Thoracic aorta (tissue), 2 donors: ENCODE measurements at places on chromosomes 6 and 20. TPM values are rescaled to one million over a fixed set of nuclear protein-coding genes. Genes with fewer than 3 reads are reported as not detected.

The RAET1L gene
- not detected for total RNA-seq

GRCh38 chr6:146916435-146917025 lies 287.7 kb upstream of the STXBP5 start:
- DNase-seq: no peak

The HLA-E gene
- total RNA-seq: 602 TPM

DNA sequence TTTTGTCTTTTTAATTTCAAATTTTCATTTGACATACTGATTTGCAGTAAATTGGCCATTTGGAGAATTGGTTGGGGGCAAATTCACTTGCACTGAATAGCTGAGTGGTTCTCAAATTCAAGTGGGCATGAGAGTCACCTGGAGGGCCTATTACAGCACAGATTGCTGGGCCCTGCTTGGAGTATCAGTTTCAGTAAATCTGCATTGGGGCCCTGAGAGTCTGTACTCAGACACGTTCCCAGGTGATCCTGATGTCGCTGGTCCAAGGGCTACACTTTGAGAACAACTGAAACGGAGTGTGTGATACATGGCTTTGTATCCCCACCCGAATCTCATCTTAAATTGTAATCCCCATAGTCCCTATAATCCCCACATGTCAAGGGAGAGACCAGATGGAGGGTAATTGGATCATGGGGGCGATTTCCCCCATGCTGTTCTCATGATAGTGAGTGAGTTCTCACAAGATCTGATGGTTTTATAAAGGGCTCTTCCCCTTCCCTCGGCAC lies 115.9 kb downstream of the KLHL32 start:
- DNase-seq: no peak

- DNase-seq: no peak
Observed at GRCh38 chr20:10520528-10520927, 85.4 kb downstream of the SLX4IP start.

The EYS gene
- total RNA-seq: not detected

DNA sequence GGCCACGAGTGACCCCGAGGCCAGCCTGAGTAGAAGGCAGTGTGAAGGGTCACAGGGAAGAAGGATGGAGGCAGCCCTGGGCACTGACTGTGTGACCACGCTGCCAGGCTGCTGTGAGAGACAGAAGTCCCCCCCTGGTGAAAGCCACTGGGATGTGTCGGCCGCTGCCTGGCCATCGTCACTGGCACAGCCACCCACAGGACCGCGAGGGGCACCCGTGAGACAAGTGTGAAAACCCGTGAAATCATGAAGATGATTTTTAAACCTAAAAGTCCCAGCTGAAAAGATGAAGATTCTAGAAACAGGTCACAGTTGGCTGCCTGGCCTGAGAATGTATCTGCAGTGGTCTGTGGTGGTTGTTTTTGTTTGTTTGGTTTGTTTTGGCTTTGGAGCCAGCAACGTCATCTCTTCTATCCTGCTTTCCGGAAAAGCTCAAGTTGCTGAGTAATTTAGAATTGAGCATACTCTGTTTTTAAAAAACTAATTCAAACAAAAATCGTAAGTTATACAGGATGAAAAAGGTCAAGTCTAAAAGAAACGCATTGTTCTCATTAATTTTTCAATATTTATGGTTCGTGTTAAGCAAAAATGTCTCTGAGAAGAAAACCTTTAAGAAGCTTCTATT lies 94.7 kb downstream of the HUS1B start:
- DNase-seq: no peak

DNA sequence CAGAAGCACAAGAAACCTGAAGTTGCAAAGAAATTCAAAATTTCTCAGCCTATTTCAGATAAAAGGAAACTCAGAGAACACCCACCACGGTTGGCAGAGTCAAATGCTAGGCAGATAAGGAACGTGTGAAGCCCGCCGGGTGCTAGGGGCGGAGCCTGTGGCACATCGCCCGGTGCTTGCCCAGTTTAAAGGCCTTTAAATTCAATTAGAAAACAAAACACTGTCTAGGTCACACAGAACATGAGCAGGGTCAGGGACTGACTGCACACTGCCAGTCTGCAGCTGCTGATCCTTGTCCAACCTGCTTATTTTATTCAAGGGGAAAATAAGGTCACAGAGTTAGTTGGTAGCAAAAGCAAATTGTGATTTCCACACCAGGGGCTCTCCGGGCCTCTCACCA lies 75.8 kb downstream of the PSMG4 start:
- DNase-seq: no peak

GRCh38 chr20:36821964-36822437 lies 48.4 kb upstream of the DSN1 start:
- DNase-seq: no peak

DNA sequence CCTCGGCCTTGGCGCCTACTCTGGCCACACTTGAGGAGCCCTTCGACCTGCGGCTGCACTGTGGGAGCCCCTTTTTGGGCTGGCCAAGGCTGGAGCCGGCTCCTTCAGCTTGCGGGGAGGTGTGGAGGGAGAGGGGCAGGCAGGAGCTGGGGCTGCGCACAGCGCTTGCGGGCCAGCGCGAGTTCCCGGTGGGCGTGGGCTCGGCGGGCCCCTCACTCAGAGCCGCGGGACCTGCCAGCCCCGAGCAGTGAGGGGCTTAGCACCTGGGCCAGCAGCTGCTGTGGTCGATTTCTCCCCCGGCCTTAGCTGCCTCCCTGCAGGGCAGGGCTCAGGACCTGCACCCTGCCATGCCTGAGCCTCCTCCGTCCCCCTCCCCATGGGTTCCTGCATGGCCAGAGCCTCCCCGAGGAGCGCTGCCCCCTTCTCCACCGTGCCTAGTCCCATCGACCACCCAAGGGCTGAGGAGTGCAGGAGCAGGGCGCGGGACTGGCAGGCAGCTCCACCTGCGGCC lies 136.8 kb downstream of the EPHA7 start:
- DNase-seq: no peak

The SLC32A1 gene
- total RNA-seq: not detected

The HLA-DOA gene
- total RNA-seq: 5.8 TPM

GRCh38 chr20:45294003-45294368 lies 12.7 kb upstream of the RBPJL start:
- no peak for DNase-seq

The FAM162B gene
- total RNA-seq: not detected

The COL12A1 gene
- total RNA-seq: 131 TPM

DNA sequence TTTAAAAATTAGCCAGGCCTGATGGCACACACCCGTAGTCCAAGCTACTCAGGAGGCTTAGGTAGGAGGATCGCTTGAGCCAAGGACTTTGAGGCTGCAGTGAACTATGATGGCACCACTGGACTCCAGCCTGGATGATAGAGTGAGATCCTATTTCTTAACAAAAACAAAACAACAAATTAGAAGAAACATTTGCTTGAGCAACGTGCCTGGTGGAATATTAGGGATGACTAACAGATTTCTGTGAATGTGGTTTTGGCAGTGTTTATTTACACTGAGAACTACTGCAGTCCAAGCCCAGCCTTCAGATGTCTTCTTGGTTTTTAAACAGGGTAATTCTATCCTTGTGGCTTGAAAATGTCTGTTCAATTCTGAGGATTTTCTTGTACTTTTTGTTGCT lies 9.2 kb downstream of the PPP1R3G start:
- DNase-seq: no peak

DNA sequence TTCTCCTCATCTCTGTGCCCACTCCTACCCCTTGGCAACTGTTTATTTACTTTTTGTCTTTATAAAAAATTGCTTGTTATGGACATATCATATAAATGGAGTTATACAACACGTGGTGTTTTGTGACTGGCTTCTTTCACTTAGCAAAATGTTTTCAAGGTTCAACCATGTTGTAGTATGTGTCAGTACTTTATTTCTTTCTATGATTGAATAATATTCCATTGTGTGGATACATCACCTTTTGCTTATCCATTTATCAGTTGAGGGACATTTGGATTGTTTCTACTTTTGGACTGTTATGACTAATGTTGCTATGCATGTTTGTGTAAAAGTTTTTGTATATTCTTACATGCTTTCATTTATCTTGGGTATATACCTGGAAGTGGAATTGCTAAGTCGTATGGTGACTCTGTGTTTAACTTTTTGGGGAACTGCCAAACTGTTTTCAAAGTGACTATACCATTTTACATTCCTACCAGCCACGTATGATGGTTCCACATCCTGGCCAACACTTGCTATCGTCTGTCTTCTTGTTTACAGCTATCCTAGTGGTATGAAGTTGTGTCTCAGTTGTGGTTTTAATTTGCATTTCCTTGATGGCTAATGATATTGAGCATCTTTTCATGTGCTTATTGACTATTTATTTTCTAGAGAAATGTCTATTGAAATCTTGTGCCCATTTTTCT lies 84.4 kb downstream of the SLX4IP start:
- DNase-seq: no peak

The RIN2 gene
- 60.9 TPM for total RNA-seq

DNA sequence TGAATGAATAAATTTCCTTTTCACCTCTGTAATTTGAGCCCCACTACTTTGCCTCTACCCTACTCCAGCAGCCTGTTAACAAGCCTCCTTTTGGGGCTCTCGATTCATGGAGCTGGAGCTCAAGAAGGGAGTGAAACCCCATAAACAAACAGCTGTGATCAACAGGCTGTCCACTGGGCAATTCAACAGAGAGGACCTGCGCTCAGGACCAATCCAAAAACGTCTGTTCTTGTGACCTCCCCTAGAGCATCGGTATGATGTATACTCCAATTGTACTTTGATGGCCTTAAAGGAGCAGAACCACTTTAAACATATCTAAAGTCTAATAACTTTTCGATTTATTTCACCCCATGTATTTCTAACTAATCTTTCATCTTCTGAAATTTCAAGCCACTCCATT lies 37.4 kb downstream of the HIVEP2 start:
- no peak for DNase-seq

DNA sequence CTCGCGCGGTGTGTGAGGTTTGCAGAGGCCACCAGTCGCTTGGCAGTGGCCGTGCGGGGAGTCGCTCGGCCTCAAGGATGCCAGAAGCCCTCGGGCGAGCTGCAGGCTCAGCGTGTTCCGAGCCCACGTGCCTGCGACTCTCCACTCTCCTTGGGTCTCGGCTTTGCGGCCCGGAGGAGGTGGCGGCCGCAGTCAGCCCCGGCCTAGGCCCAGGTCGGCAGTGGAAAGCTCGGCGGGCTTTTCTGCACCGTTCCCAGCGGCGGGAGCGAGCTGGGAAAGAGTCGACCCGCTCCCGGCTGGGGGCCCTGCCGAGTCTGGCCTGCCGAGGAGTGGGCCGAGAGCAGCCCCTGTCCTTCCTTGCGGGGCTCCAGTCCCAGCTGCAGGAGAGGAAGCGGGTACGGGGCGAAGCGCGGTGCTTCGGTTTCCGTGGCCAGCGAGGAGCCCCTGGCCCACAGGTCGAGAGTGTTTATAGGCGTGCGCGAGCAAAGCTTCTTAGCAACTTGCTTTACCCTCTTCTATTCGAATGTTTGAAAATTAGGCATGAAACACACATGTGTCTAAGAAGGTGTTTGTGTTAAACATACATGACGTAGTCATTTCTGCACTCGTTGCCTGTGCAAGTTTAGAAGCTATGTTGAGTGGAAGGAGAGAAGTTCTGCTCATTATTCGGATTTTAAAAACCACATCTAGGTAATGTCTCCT lies 5.6 kb downstream of the FOXC1 start:
- no peak for DNase-seq

DNA sequence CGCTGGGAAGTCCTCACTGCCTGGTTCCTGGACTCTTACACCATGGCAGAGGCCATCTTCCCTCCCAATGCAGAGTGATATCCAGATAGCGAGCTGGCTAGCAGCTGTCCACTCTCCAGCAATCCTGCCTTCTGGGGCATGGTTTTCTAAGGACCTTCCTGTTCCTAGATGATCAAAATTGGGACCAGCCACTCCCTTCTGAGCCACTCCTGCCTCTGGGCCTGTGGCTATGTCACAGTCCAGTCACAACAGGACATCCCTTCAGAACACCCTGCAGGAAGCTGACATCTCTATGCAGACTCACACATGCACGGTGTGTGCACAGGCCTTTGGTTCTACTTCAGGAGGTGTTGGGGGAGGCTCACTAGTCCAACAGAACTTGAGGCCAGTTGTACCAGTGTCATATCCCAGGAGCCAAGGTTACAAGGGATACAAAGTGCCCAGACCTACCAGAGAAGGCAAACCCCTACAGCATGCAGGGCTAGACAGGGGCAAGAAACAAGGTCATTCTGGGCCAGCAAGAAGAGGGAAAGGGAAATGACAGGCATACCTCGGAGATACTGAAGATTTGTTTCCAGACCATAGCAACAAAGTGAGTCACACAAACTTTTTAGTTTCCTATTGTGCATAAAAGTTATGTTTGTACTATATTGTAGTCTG lies 2.7 kb upstream of the MCCD1 start:
- no peak for DNase-seq

- no peak for DNase-seq
Observed at GRCh38 chr20:33654680-33655161, 7.4 kb upstream of the C20orf144 start.

DNA sequence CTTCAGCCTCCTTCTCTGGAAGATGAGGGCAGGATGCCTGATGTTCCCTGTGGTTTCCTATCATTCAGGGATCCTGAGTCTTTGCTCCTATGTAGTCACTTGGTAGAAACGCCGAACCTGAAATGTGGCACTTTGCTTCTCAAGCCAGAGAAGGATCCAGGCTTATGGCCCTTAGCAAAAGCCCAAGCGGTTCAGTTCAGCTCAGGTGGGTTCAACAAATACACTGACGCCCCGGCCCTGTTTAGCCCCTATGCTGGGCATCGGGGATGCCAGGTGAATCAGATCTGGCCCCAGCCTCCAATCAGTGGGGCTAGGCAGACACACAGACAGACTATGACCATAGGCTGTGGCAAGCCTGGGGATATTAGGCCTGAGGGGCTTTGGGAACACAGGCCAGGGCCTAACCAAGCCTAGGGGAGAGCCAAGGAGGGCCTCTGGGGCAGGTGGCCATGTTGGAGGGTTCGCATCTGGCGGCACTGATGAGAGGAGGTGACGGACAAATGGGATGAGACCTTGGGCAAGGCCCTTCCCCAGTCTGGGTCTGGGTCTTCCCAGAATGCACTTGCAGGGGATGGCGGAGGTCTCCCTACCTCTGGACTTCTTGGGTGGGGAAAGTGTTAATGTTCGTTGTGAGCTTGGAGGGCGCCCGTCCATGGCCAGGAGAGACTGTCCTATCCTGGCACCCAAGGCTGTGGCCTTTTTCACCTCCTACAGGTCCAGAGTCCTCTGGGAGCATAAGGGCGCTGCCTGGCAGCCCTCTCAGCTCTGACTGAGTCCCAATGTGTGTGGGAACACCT lies 17.6 kb upstream of the SRC start:
- DNase-seq: no peak

DNA sequence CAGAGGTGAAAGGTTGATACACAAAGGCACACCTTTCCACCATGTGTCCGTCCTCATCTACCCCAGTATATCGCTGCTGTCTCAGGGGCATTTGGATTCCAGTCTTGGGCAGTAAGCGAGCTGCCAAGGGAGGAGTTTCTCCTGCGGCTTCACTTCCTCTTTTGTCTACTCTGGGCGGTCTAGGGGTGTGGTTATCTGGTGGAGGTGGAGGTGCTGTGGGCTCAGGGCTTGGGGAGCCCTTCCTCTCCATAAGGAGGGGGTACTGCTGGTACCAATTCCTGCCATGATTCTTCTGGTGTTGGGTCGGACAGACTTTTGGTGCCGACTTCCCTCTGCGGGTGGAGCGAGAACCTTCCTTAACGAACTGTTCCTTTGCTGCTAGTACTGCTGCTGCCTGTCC lies 31.9 kb upstream of the FABP7 start:
- no peak for DNase-seq

- no peak for DNase-seq
Observed at GRCh38 chr6:31702405-31702818, 712 bp downstream of the ABHD16A start.

The NEURL2 gene
- total RNA-seq: 19.7 TPM

- DNase-seq: no peak
Observed at GRCh38 chr6:134870677-134871498, 79.0 kb downstream of the ALDH8A1 start.

The HLA-DOB gene
- total RNA-seq: 0.54 TPM

GRCh38 chr6:34829137-34829536 lies 37.3 kb downstream of the BLTP3A start:
- no peak for DNase-seq
